ENCODE measurements at places on chromosomes 11 and 22.

GRCh38 chr22:45743687-45744086 lies 72.1 kb downstream of the ATXN10 start:
- DNase-seq = no peak

DNA sequence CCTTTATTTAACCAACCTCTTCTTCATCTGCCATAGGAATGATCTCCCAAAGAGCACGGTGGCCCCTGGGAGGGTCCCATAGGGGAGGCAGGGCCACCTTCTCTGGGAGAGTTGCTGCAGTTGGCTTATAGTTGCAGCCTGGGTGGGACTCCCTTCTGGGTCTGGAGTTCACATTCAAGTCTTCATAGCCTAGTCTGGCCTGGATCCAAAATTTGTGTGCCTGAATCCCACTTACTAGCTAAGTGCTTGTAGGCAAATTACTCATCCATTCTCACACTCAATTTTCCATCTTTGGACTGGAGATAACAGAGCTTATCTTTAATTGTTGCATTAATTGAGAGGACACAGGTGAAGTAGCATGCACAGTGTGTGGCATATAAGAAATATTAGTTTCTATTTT lies 163.6 kb downstream of the GRIK4 start:
- DNase-seq = no peak

- no peak for DNase-seq
These were observed 44.8 kb upstream of the OR9Q1 start for GRCh38 chr11:57978686-57979531.

GRCh38 chr11:44125598-44125997 lies 30.1 kb downstream of the EXT2 start:
- DNase-seq = no peak

GRCh38 chr11:121802542-121802941 lies 313.5 kb downstream of the BLID start:
- DNase-seq = no peak

DNA sequence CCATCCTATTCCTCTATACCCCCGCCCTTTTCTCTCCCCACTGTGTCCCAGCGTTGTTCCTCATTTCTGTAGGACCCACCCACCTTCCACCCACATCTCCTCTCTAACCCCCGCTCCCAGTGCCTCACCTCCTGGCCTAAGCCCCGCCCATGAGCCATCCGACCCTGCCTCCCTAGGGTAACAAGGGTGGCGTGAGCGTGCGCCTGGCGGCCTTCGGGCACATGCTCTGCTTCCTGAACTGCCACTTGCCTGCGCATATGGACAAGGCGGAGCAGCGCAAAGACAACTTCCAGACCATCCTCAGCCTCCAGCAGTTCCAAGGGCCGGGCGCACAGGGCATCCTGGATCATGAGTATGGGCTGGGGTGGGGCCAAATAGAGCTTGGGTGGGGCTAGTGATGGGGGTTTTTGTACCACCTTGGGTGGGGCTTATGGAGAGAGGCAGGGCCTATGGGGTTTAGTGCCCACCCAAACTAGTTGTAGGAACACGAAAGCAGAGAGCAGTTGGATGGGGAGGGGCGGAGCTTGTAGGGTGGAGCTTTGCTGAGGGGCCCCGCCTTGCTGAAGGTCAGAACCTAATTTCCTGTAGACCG lies 4.5 kb downstream of the INPP5J start:
- DNase-seq = no peak

GRCh38 chr11:29685361-29685760 lies 331.5 kb downstream of the KCNA4 start:
- DNase-seq = no peak

- DNase-seq = no peak
These were observed 2.8 kb downstream of the GALNT18 start for GRCh38 chr11:11618973-11619435.

DNA sequence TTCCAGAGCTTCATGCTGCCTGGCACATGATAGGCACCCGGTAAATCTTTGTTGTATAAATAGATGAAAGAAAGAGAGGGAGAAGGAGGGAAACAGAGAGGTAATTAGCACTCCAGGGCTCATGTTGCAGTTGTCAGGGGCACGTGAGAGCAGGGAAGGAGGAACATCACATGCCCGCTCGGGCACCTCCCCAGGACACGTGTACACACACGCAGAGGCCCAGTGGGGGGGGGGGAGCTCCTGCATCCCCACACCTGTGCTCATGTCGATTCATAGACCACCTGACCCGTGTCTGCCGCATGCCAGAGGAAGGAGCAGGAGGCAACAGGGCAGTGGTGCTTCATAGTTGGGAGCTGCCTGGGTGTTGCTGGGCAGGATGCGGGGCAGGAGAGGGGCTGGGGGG lies 37.1 kb upstream of the NNMT start:
- DNase-seq = no peak

- DNase-seq = no peak
These were observed 47.7 kb downstream of the OTOG start for GRCh38 chr11:17594686-17595192.

DNA sequence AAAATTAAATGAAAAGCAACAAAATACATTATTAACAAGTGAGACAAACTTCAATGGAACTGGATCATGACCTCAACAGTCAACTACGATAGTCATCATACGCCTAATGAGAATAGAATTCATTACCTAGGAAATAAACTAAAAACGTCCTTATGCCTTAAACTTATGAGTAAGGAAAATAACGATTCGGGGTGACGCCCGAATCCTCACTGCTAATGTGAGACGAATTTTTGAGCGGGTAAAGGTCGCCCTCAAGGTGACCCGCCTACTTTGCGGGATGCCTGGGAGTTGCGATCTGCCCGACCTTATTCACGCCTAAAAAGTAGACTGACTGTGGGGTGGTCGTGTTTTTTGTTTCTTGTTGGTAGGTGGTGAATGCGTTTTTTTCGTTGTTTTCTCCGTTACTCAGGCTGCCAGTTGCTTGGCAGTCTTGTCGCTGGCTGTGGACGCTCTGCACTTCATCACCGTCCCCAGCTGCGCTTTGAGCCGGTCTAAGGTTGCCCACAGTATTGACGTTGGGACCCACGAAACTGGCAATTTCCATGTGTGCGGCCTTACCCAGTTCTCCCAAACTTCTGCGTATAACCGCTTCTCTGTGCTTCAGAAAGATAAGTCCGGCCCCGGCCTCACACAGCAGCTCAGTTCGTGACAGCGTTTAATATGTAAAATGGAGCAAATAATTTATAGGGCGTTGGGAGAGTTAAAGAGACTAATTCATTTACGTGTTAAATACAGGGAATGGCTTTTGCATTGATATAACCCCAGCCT lies 593 bp upstream of the POLDIP3 start:
- DNase-seq = peak; percentile 74

GRCh38 chr11:1168256-1168655 lies 10.5 kb downstream of the MUC5AC start:
- DNase-seq = no peak

DNA sequence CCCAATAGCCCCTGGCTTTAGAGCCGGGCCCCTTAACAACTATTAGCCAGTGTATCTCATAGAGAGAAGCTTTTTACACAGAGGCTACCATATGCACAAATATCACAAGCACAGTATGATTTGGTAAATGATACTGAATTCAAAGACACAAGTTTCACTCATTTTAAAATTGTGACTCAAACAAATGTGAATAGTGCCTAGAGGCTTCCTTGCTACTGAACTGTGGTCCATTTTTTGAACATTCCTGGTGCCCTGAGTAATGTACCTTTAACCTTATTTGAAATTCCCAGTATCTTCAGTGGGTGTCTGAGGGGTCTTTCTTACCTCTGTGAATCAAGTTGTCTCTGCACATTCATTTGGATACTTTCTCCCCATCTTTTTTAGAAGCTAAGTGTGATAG lies 156.2 kb downstream of the MAML2 start:
- DNase-seq = no peak

- no peak for DNase-seq
These were observed 20.0 kb downstream of the PRG3 start for GRCh38 chr11:57360991-57361390.
